Esophagus muscularis mucosa (tissue), 4 donors: ENCODE measurements at places on chromosomes 2 and 18. TPM values are rescaled to one million over a fixed set of nuclear protein-coding genes. Genes with fewer than 3 reads are reported as not detected.

DNA sequence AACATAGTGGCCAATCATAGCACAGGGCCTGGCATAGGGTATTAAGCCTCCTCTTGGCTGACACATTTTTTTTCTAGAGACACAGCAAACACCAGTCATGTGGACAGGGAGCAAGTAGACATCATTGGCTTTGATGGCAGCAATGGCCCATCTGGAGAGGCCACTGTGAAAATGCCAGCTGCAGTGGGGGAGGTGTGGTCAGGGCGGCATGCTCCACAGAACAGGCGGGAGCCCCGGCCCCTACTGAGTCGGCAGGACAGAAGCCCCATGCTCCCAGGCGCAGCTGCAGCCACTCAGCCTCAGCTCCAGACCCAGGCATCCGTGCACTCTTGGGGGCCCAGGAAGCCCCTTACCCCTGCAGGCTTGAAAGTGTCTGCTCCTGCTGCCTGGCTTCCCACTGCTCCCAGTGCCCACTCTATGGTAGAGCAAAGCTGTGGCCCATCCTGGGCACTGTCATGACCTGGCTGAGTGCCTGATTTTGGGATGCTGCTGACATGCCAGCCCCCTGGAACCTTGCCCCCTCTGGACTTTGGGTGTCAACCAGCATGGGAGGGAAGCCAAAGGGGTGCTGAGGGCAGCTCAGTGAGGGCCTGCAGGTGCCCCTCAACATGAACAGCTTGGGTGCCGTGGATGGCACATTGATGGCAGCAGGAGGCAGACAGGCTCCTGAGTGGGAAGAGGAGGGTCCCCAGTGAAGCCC is 23.3 kb upstream of the UBE2F start:
- H3K4me3 ChIP-seq: no peak overlapping the region
- H3K27ac ChIP-seq: no peak overlapping the region
- H3K36me3 ChIP-seq: no peaks in the 10 kb centered on the region
- H3K27me3 ChIP-seq: no peaks in the 10 kb centered on the region

DNA sequence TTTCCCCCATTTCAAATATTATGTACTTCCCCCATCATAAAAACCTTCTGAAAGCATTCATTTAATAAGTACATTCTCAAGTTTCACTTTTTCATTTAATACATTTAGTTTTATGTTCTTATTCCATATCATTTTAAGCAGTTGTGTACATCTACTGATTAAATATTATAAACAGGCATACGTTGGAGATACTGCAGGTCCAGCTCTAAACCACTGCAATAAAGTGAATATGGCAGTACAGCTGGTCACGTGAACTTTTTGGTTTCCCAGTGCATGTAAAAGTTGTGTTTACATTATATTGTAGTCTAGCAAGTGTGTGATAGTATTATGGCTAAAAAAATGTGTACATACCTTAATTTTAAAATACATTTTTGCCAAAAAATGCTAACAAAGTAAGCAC is 48.7 kb downstream of the TET3 start:
- no peaks in the 10 kb centered on the region for H3K27me3 ChIP-seq
- H3K36me3 ChIP-seq: no peaks in the 10 kb centered on the region
- no peak overlapping the region for H3K27ac ChIP-seq
- H3K4me1 ChIP-seq: peaks cover 39% of the 10 kb centered on the region

DNA sequence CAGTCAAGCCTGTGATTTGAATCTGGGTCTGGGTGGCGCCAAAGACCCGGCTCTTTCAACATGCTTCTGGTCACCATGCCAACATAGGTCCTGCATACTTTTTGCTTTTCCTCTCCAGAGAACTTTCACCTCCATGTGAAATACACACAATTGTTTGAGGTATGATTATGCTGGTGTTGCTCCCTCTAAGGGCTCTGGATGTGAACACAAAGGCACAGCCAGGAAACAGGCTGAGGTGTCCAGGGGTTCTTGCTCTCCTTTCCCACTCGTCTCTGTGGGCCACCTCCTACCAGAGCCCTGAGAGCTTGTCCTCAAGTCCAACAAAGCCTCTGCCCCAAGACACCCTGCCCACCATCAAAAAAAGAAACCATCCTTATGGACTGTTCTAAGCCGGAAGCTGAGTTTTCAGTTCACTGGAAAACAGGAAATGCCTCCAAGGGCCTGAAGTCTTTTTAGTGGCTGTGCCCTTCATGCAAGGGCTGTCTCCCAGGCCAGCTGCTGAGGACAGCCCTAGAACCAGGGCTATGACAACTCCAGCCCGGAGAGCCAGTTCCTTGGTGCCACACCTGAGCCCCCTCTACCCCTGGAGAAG is 100.2 kb upstream of the EPAS1 start:
- no peak for DNase-seq
- no peaks in the 10 kb centered on the region for H3K27me3 ChIP-seq
- peaks cover 26% of the 10 kb centered on the region for H3K4me1 ChIP-seq
- H3K36me3 ChIP-seq: no peaks in the 10 kb centered on the region

GRCh38 chr2:168633200-168633599 is 169.2 kb upstream of the NOSTRIN start:
- no peaks in the 10 kb centered on the region for H3K36me3 ChIP-seq
- peaks cover 46% of the 10 kb centered on the region for H3K4me1 ChIP-seq
- no peak overlapping the region for H3K4me3 ChIP-seq
- peak overlapping the region; percentile 84 for H3K27ac ChIP-seq
- no peaks in the 10 kb centered on the region for H3K27me3 ChIP-seq

DNA sequence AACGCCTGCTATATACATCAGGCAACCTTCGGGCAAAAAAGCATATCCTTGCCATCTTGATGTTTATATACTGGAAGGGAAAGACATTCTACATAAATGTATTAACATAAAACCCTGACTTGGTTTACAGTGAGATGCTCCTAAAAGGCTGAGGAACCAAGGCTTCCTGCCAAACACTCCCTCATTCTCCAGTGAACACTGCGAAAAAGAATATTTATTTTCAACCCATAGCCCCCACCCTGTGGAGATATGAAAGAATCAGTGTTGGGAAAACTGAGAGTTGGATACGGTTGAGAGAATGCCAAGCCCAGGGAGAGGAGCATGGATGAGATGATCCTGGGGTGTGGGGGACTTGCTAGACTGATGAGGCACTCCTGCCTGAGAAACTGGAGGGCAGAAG is 94.9 kb downstream of the PIEZO2 start:
- no peak overlapping the region for H3K27ac ChIP-seq
- peak; percentile 50 for DNase-seq
- H3K4me3 ChIP-seq: no peak overlapping the region
- H3K27me3 ChIP-seq: no peaks in the 10 kb centered on the region
- H3K4me1 ChIP-seq: no peaks in the 10 kb centered on the region

DNA sequence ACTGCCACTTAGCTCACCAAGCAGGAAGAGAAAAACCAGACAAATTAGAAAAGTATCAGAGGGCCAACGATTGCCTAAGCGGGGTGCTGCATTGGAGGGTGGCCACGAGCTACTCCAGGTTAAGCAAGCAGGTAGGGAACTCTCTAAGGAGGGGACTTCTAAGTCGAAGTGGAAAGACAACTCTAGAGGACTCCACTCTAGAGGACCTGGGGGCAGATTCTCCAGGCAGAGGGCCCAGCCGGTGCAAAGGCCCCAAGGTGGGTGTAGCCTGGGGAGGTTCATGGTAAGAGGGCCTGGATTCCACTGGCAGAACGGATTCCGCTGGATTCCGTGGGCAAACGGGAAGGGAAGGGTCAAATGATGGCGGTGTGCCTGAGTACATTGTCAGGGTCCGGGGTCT is 12.7 kb downstream of the FBLN7 start:
- no peaks in the 10 kb centered on the region for H3K4me1 ChIP-seq
- no peaks in the 10 kb centered on the region for H3K36me3 ChIP-seq

DNA sequence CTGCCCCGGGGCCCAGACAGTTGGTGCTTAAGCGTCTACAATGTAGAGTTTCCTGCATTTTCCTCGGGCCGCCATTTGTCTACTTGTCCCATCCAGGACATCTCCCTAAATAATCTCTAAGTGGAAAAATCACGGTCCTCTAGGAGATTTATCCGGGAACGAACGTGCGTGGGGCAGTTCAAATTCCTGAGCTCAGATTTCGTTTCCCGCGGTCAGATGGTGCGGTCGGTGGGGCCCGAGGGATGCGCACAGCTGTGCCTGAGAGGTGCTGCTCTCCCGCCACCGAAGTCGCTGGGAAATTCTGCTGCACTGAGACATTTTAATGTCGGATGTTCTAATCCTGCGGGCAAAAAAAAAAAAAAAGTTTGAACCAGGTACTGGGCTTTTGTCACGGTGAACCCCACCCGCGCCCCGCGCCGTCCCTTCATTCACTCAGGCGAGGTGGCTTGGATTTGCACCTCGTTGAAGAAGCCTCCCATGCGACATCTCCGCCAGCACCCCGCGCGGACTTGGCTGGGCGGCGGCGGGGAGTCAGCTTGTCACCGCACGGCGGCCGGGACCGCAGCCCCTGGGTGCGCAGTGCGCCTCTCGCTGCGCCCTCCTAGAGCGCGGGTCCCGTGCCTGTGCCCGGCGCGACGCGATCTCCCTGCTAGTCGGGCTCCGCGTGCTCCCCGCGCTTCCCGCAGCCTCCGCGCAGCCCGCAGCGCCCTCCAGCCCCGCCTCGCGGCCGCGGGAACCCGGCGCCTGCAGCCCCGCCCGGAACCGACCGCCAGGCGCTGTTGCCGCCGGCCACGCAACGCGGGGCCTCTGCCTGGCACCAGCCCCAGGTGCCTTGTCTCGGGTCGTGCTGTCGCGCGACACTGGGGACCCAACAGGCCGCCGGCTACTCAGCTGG is 191.9 kb upstream of the TCF4 start:
- DNase-seq: no peak
- H3K4me3 ChIP-seq: peak overlapping the region; percentile 63
- no peaks in the 10 kb centered on the region for H3K36me3 ChIP-seq

Gene IL1RL1
- total RNA-seq: 6.1 TPM

Gene CHMP1B
- 42.0 TPM for total RNA-seq

Gene MCM6
- 9.9 TPM for total RNA-seq

Gene IL36B
- not detected for total RNA-seq

Gene TUBB8B
- not detected for total RNA-seq

Gene DYNAP
- total RNA-seq: not detected

Gene GALNT5
- total RNA-seq: not detected

Gene CTAGE1
- total RNA-seq: not detected

Gene UGT1A10
- total RNA-seq: not detected

Gene MYL12A
- total RNA-seq: 297 TPM
